ENCODE measurements at places on chromosomes 5 and 9.

DNA sequence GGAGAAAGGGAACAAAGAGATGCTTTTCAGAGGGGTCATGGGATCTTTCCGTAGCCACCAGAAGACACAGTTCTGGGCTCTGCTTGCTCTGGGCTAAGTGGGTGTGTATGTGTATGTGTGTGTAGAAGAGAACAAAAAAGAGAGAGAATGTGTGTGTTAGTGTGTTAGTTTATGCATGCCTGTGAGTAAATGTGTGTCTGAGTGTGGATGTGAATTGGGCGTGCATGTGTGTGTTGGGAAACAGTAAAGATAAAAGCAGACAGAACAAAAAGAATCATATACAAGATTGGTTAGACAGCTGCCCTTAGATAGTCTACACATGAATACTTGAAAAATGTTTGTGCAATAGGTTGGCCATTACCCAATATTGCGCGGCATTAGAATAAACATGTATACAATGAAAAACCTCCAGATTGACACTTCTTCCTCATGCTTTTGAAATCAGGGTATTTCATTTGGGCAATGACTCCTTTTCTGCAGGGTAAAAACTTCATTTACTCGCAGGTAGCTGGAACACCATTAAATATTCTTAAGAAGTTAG, 36.5 kb upstream of the HSPA9 start:
- no peak for DNase-seq

GRCh38 chr9:136160381-136160841, 41.7 kb upstream of the TMEM250 start:
- DNase-seq, result no peak

DNA sequence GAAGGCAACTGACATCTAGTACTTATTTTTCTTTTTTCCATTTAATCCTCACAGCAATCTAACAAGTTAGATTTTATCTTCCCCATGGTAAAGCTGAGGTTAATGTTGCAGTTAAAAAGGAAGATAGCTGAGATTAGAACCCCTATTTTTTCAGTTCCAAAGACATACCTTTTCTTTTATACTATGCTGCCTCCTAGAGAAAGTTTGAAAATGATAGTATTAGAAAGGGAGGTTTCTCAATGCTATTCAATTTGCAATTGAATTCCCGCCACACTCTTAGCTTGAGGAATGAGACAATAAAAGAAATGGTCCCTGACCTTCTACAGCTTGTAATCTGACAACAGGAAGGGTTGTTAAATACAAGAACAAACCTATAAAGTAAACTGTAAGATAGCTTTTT, 195.9 kb upstream of the TRIM32 start:
- DNase-seq, result no peak

DNA sequence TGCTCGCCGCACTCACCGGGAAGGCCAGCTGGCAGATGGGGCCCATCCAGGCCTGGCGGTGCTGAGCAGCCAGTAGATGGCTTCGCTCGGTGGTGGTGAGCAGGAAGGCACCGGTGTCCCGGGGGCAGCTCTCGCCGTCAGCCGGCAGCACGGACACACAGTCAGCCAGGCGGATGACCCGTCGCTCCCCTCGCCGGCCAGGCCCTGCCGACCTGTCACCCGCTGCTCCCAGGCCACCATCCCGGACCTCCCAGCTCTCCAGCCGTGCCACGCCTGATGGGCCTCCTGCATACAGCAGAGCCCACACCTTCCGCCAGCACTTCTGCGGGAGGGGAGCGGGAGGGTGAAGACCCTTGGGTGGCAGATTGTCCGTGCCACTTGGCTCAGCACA, 1.4 kb downstream of the DOK3 start:
- no peak for DNase-seq

- no peak for DNase-seq
Observed at GRCh38 chr5:75020016-75020656, 32.2 kb downstream of the GCNT4 start.

DNA sequence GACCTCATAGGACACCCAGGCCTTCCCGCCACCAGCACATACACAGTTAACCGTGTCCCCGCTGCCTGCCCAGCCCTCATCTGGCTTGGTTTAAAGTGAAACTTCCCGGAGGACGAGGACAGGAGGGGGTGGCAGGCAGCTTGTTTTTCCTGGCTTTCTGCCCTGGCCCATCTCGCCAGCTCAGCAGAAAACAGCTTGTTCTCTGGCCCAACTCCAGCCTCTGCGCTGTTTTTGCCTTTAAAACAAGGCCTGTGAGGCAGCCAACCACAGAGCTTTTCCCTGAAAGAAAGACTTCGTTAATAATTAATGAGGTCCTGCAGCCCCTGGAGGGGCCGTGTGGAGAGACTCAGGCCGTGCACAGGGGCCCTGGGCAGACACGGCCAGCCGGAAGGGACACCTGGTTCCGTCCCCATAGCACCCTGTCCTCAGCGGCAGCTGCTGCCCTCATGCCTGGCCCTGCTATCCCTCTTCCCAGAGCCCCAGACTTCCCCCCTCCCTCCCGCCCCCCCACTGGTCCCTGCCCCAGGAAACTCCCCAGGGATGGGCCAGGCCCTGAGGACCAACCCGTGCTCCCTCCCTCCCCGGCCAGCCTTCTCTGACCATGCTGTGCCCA, 108.7 kb downstream of the RXRA start:
- DNase-seq, result peak; percentile 95

DNA sequence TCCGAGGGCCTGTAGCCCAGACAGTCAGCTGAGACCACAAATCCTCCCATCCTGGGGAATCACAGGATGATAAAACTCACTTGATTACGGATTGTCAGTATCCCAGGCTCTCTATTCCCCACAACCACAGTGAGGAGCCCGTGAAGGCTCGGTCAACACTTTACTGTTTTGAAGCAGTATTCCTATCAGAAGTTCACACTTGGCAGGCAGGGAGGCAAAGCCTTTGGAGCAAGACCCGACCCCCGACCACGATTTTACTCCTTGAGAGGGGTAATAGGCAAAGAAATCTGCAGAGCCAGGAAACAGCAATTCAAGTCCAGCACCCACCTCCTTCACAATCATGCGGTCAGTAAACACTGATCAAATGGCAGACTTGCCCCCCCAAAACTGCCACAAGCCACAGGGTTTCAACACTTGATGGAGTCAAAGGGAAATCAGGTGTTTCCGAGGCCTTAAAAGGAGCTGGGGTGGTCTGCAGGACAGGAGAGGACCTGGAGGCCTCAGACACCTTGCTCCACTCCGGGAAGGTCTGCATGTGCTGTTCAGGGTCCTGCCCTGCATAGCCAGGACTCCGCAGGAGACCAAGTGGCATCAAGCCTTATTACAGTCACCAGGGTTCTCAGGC, 25.2 kb downstream of the BICD2 start:
- DNase-seq, result no peak

DNA sequence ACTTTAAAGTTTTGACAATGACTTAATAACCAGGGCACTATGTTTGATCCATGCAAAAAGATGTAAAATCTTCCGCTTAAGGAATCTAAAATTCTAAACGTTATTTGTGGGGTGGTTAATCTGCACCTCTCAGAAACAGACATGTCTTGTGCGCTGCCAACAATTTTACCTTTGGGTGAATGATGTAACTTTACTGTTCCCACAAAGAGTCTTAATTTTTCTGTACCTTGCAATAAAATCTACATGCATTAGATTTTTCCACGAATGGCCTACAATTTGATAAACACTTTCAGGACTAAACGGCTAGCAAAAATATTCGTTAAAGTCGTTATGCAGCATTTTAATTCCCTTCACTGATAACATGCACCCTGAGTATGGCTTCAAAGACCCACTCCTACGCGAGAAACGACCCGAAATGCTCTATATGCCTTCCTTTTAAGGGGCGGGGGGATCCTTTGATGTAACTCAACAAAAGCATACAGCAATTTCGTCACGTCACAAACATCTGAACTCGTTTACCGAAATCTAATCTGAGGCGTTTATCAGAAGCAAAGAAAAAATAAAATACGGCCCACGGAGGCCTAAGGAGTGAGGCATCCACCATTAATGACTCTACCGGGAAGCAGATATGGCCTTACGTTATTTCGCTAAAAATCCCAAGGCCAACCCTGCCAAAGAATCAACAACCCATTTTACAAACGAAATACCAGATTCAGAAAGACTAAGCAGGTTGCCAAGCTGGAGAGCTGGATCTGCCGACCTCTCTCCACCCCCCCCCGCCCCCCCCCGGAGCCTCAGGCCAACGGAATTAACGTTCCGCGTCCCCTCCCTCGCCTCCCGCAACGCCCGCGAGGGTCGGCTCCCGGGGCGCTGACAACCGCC, 621 bp downstream of the AK6 start:
- DNase-seq, result peak; percentile 6

DNA sequence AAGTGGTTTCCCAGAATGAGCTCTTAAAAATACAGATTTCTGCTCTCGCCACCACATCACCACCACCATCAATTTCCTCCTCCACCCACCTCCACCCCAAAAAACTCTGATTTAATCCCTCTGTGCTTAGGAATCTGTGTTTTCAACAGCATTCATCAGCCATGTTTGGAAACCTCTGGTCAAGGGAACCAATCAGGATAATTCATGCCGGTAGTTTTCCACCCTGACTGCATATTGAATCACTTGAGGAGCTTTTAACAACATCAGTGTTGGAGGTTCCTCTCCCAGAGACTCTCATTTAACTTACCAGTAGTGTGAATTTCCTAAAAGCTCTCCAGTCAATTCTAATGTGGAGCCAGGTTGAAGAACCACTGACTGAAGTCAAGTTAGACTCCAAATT, 46.0 kb upstream of the DAB2 start:
- no peak for DNase-seq

DNA sequence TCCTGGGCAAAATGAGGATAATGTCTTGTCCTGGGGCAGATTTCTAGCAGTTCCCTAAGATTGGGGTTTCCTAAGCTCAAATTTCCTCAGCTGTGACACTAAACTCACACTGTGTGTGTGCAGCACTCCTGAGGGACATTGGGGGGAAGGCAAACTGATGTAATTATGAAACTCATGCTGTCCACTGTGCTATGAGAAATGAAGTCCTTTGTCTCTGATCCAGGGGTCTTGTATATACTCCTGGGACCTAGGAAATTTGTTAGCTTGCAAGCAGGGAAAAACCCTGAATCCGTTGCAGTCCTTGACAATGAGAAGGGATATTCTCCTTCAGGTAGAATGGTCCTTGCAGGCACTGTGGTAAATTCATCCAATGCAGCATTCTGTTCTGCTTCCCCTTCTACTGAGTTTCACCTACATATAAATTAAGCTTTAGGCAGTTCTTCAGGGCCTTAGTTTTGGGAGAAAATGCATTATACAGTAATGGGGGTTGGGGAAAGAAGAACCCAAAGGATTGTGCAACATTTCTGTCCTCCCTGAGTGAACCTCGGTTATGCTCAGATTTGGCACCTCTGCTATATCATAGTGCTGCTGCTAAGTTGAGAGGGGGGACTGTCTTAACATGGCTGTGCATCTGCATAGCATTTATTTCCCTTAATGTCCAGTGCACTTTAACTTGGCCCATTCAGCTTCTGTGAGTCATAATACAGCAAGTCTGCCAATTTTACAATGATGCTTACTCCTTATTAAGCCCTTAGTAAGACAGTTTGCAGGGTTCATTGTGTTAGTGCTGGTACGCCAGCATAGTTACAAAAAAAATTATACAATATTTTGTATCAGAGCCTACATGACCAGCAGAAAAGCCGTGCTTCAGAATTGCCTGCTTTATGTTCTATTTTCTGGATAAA, 80.2 kb downstream of the PJA2 start:
- DNase-seq, result peak; percentile 69

GRCh38 chr9:131817073-131817472, 77.2 kb upstream of the RAPGEF1 start:
- DNase-seq, result no peak

DNA sequence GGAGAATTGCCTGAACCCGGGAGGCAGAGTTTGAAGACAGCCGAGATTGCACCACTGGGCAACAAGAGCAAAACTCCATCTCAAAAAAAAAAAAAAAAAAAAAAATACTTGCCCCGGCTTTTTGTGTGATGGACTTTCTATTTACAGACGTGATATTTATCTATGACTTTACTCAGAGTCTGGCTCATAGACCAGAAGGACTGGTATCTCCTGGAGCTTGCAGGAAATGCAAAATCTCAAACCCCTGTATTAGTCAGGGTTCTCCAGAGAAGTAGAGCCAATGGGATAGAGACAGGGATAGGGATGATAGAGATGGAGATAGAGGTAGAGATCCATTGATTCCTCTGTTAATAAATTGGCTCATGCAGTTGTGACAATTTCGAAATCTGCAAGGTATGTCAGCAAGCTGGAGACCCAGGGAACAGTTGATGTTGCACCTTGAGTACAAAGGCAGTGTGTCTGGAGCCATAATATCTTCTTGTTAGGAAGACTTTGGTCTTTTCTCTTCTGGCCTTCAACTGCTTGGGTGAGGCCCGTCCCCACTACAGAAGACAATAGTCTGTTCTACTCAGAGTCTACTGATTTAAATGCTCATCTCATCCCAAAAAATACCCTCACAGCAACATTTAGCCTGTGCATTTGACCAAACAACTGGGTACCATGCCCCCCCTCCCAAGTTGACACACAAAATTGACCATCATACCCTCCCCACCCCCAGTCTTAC, 195.4 kb upstream of the MSX2 start:
- no peak for DNase-seq

- DNase-seq, result no peak
Observed at GRCh38 chr5:39131210-39132127, 57.3 kb upstream of the RICTOR start.
